CD4-positive, alpha-beta T cell (primary cell): ENCODE measurements at places on chromosomes 11 and 22.

GRCh38 chr11:113201054-113201818 is 113.1 kb upstream of the TTC12 start:
- no peak for DNase-seq

DNA sequence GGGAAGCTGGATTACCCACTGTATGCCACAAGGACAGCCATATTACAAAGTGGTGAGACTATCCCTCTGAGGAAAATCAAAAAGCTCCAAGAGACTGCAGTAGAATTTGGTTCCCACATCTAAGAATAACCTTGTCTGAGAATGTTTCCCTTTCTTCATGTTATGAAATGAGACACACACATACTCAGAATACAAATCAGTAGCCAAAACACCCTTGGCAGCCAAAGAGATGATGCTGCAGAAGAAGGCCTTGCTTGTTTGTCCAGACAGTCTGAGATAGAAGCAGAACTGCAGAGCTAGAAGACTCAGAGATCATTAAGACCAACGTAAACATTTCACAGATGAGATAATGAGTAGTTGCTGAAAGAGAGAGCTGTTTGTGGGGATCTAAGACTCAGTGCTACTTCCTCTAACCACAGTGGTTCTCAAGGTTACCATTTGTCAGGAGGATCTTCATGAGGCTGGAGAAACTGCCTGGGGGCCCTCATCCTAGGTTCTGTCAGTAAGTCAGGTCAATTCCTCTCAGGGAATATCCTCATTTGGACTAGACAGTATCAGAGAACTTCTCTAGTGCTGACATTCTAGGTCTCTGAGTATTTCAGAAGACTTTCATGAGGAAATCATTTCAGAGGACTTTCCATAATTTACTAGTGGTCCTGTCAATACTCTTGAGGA is 38.9 kb downstream of the RELT start:
- DNase-seq: no peak

DNA sequence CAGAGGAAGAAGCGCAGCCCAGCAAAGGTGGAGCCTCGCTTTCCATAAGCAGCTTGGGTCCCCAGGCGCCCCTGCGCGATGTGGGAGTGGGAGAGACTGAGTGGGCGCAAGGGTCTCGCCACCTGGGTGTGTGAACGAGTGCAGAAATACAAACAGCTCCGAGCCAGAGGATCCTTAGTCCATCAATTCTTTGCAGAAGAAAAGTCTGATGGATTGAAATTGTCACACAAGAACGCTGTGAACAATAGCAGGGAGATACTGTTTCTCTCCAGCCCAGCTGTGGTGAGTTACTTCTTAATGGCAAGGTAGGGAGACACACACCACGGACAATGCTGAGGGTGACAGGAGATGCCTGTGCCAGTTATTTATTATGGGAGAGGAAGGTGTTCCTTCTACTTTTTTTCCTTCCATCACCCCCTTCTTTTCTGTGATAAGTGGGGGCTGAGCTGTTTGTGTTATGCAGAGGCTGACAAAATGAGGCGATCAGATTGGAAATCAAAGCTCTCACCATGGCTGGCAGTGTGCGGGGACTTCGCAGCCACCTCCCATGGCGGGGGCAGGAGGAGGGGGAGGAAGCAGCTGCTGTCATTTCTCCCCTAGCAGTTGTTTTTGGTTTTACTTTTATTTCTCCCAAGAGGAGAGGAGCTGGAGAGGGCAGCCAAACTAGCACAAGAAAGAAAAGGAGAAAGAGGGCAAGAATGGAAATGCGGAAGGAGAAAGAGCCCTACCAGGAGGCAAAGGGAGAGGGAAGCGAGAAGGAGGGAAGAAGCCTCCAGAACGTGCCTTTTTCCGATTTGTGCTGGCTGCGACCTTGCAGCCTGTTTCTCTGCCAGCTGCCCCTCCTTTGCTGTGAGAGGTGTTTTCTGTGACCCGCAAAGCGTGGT is 755.8 kb downstream of the NTM start:
- DNase-seq: no peak

- DNase-seq: no peak
Measured at GRCh38 chr22:41565403-41566054, 4.7 kb downstream of the CSDC2 start.

GRCh38 chr22:46006379-46007002 is 29.5 kb upstream of the WNT7B start:
- peak; percentile 89 for DNase-seq

DNA sequence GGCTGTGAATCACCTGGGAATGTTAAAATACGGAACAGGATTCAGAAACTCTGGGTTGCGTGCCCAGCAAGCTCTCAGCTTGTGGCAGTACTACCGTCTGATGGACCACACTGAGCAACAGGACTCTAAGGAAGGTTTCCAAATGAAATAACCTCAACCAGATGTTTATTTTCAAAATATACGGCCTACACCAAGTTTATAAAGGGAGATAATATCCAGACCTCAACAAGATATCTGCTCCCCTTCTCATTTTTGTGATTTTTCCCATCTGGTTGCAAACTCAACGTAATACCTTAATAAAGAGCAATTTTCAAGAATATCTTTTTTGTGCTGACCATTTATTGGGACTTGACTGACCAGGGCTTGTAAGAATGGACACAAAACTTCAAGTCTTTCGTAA is 49.4 kb downstream of the SLC25A17 start:
- no peak for DNase-seq

GRCh38 chr11:109939166-109939810 is 153.9 kb upstream of the ZC3H12C start:
- peak; percentile 3 for DNase-seq

GRCh38 chr11:36478700-36479329 is 31.3 kb downstream of the TRAF6 start:
- peak; percentile 60 for DNase-seq

DNA sequence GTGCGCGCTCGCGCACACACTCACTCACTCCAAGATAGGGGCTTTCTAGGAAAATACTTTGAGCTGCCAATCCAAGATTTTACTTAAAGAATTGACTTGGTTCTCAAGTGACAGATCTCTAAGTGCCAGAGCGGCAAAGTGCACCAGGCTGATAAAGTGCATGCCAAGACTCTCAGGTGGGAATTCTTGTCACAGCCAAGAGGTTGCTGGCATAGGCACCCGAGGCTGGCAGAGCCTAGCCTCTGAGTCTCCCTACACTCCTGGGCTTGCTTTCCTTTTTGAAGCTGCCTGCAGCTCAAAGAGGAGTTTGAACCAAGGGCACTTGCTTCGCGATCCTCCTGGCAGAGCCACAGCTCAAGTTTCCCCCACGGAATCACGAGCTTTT is 2.5 kb upstream of the ADM start:
- DNase-seq: no peak

DNA sequence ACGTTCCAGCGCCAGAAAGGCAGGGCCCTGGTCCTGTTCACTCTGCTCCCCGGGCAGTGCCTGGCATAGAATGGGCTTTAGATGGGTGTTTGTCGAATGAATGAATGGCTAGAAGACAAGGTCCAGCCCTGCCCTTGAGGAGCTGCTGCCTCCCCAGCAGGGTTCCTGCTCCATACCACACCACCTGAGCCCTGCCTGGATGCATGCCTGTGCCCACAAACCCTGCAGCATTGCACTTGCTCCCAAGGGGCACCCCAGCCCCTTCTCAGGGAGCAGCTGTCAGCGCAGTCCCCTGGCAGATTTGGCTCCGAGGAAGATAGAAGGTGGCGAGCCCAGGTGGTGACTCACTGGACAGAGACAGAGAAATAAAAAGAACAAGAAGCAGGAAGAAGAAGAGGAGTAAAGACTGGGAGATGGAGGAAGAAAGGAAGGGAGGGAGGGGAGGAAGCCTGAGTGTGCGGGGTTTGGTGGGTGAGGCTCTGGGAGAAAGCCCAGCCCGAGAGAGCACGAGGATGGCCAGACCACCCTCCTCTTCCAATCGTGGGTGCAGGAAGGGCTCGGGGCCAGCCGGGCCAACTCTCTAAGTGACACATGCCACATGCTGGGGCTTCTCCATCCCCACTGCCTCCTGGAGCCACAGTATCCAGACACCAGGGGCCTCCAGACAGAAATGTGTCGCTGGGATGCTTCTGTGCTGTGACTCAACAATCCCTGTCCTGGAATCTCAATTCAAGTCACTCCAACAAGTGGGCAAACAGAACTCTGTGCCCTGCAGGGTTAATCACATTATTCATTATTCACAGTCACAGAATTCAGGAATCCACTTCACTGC is 1474.3 kb downstream of the BRD1 start:
- DNase-seq: no peak

GRCh38 chr11:41836431-41836830 is 377.0 kb upstream of the LRRC4C start:
- DNase-seq: no peak

- DNase-seq: no peak
Measured at GRCh38 chr11:110319501-110319900, 23.1 kb upstream of the RDX start.

- DNase-seq: no peak
Measured at GRCh38 chr11:115710980-115711379, 206.8 kb upstream of the CADM1 start.

DNA sequence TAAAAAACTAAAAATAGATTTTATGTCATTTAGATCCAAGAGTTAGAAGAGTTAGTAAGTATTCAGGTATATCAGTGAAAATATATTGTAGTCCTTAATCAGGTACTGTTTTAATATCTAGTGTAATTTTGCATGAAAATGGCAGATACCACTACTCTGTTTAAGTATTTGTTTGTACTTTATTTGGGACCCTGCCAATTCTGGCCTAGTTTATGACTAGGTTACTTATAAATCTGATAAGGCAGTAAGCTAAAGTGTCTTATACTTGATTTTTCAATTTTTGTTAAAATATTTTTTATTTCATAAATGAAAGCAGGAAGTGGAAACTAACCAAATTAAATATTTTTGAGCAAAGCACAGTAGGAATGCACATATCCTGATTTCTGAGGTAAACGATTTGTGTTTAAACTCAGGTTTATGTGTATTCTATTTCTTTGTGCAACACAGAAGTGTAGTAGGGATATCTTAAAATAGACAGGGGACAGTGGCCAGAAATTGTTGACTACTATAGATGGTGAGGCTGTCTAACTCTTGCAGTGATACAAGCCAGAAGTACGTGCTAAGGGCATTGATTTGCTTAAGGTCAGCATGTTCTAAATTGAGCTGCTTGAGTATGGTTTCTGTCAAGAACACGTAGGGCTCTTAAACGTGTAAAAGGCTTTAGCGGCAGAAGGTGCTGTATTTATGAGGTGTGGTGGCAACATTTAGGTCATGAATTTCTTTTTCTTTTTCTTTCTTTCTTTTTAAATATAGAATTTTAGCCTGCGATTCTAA is 34.0 kb downstream of the HIPK3 start:
- DNase-seq: no peak

- no peak for DNase-seq
Measured at GRCh38 chr11:104765401-104766095, 132.7 kb downstream of the CASP12 start.

GRCh38 chr11:112570333-112570732 is 309.7 kb upstream of the PLET1 start:
- no peak for DNase-seq

DNA sequence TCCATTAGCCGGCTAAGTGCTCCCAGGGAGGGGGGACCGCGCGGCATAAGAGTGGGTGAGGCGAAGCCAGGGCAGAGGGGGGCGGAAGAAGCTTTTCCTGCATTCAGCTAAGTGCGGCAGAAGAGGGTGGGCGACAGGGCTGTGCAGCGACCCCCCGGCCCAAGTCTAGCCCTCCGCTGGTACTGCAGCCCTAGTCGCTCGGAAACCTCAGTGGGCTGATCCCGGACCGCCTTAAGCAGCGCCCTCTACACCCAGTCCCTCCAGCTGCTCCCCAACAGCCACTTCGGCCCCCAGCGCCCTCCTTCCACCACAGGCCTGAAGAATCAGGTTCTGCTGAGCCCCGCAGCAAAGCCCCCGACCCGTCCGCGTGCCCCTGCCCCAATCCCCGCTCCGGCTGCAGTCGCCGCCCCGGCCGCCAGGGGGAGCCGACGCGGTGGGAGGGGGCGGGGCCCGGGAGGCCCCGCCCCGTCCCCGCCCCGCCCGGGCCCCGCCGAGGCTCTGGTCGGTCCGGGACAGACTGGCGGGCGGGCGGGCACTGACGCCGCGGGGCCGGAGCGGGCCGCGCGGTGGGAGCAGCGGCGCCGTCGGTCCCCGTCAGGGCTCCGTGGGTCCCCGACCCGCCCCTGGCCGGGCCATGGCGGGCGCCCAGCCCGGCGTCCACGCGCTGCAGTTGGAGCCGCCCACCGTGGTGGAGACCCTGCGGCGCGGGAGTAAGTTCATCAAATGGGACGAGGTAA is at the start of gene PLCB3:
Gene PLCB3, plus strand, starts transcription at position 515 of the 737 bp plus-strand sequence. Its CDS starts 120 bp downstream, at position 635.
- peak; percentile 54 for DNase-seq

- DNase-seq: no peak
Measured at GRCh38 chr11:134559602-134559962, 147.5 kb upstream of the B3GAT1 start.

GRCh38 chr11:83070731-83071566 is 748 bp downstream of the RAB30 start:
- peak; percentile 8 for DNase-seq

DNA sequence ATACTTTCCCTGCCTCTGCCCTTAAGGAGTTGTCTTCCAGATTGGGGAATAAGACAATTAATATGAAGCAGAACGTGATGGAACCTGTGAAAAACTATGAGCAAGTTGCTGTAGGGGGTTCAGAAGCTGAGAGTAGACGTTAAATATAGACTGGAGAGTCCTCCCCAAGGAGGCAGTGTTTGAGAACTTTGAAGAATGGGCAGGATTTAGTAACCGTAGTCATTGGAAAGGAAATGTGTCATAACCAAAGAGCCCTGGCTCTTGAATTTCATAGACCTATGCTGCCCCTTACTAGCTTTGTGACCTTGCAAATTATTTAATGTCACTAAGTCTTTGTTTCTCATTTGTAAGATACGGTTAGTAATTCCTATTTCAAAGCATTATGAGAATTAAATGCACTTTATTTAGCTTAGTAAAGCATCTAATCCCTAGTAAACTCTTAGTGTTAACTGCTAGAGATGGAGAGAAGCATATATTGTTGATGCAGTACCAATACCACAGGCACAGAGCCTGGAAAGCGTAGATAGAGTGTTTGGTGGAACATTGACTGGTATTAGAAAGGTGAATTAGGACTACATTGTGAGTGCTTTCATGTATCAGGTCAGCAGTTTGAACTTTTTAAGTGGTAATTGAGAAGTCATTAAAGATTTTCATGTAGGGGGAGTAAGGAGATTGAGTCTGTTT is 54.1 kb downstream of the MCAM start:
- DNase-seq: no peak

- no peak for DNase-seq
Measured at GRCh38 chr11:86145439-86146156, 76.7 kb upstream of the PICALM start.

DNA sequence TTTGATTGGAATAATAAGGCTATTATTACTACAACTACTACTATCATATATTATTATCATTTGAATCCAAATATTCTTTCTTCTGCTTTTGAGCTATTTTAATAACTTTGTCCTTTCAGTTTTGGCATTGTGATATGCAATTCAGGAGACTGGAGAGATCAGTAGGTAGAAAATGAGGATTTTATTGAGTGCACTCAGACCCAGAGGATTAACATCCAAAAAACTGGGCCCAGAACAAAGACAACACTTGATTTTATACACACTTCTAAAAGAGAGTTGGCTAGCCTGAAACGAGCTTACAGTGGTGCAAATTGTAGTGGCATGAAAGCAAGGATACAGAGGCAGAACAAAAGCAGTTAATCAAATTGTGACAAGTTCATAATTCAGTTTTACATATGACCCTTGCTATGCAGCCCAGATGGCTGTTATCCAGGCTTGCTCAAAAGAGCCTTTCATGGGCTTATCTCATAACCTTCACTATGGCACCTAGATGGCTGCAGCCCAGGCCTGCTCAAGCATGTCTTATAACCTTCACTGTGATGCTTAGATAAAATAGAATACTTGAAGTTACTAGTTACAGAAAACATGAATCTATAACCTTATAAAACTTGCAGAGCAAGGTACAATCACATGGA is 796.3 kb upstream of the RAG2 start:
- DNase-seq: no peak

GRCh38 chr22:19514831-19515565 is 9.2 kb downstream of the CLDN5 start:
- no peak for DNase-seq
